ENCODE measurements at places on chromosomes 7 and 10. TPM values are rescaled to one million over a fixed set of nuclear protein-coding genes. Genes with fewer than 3 reads are reported as not detected.

PNLIP gene
- not detected for total RNA-seq

ZYX gene
- total RNA-seq = 235 TPM

EPO gene
- not detected for total RNA-seq

TAS2R40 gene
- total RNA-seq = not detected

MACC1 gene
- total RNA-seq = 0.20 TPM

ADAM8 gene
- 206 TPM for total RNA-seq

SGCE gene
- total RNA-seq = 0.93 TPM

BICC1 gene
- 0.08 TPM for total RNA-seq

PRLHR gene
- total RNA-seq = not detected

SLC25A13 gene
- total RNA-seq = 7.8 TPM

HIF1AN gene
- total RNA-seq = 57.7 TPM

FEZF1 gene
- total RNA-seq = not detected

DPYSL4 gene
- 5.4 TPM for total RNA-seq

OLAH gene
- total RNA-seq = 4.2 TPM

PDE1C gene
- total RNA-seq = not detected

HYCC1 gene
- total RNA-seq = 105 TPM

ARL3 gene
- 5.7 TPM for total RNA-seq

TCERG1L gene
- not detected for total RNA-seq

ANKRD61 gene
- 0.20 TPM for total RNA-seq

DENND2A gene
- total RNA-seq = not detected

WNT16 gene
- not detected for total RNA-seq

ATOH7 gene
- total RNA-seq = not detected

SPAM1 gene
- not detected for total RNA-seq

LIPK gene
- total RNA-seq = not detected

SH2D4B gene
- total RNA-seq = 0.15 TPM

ADIRF gene
- not detected for total RNA-seq

C7orf57 gene
- total RNA-seq = 0.33 TPM

CC2D2B gene
- 0.40 TPM for total RNA-seq

GATA3 gene
- total RNA-seq = 112 TPM

LEP gene
- total RNA-seq = not detected

PNLIPRP2 gene
- total RNA-seq = not detected

EBF3 gene
- total RNA-seq = not detected

TMEM140 gene
- 37.1 TPM for total RNA-seq

PDGFA gene
- total RNA-seq = 0.70 TPM

OPN4 gene
- not detected for total RNA-seq

PDSS1 gene
- 10.7 TPM for total RNA-seq

SPDYE2B gene
- total RNA-seq = not detected

BAG3 gene
- 26.3 TPM for total RNA-seq

ACTR3C gene
- total RNA-seq = 7.0 TPM

TMEM213 gene
- total RNA-seq = 1.1 TPM

GPER1 gene
- total RNA-seq = not detected

TFR2 gene
- 8.8 TPM for total RNA-seq

GIMAP5 gene
- total RNA-seq = 83.9 TPM

ORAI2 gene
- 61.9 TPM for total RNA-seq

DYNC1I1 gene
- total RNA-seq = not detected
